Suppressor macrophage treated with lipopolysaccharide for 4 hours (primary cell): ENCODE measurements at places on chromosomes 5 and 9.

GRCh38 chr5:155850370-155850769, 476.6 kb upstream of the SGCD start:
- DNase-seq = no peak

- DNase-seq = peak; percentile 80
These were observed 3.8 kb downstream of the IFNA1 start for GRCh38 chr9:21443849-21444625.

DNA sequence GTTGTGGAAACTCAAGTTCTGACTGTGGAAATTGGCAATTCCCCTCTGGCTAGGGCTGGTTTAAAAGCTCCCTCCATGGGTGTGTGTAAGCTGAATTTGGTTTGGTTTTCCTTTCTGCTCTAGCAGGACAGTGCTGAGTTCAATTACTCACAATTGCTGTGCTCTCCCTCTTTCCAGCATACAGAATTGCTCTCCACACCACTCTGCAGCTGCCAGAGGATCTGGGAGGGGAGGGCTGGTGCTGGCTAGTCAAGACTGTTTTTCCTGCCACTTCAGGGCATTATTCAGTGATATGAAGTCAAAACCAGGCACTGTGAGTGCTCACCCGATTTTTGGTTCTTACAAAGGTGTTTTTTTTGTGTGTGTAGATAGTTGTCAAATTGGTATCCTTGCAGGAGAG, 336.9 kb upstream of the SLC24A2 start:
- DNase-seq = no peak

DNA sequence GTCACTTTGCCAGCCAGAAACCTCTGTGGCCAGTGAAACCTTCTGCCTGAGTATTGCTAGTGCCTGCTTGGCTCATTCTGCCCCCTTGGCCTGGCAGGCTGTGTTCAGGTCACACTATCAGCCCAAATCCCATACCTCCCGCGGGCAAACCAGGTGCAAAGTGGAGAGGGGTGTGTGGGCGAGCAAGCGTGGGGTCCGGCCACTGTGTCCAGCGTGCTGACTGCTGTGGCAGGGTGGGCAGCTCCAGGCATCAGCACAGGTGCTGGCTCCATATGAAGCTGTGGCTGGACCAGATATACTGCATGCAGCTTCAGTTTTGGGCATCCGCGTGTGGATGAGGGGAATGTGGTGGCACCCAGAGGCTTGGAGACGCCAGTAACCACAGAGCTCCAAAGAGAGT, 576.5 kb upstream of the EDIL3 start:
- no peak for DNase-seq

DNA sequence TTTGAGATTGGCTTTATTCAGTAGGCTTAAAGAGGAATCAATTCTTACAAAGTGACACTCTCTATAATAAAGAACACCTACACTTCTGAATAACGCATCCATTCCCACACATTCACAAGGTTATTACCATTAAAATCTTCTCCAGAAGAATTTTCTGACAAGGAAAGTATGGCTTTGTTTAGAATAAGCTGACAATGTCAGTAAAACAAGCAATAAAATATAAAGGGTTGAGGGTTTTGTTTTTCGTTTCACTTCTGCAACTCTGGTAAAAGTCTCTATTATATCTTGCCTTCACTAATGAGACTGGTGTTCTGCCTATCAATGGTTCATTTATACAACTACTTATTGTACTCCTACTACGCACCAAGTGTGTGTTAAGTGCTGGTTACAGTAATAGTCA, 169.7 kb downstream of the NFIB start:
- DNase-seq = no peak

GRCh38 chr9:78029551-78030295, 1.9 kb downstream of the GNAQ start:
- peak; percentile 48 for DNase-seq

- DNase-seq = no peak
These were observed 85.1 kb downstream of the SLC24A2 start for GRCh38 chr9:19703702-19704101.

- DNase-seq = no peak
These were observed 26.3 kb downstream of the SEMA5A start for GRCh38 chr5:9519537-9519936.

DNA sequence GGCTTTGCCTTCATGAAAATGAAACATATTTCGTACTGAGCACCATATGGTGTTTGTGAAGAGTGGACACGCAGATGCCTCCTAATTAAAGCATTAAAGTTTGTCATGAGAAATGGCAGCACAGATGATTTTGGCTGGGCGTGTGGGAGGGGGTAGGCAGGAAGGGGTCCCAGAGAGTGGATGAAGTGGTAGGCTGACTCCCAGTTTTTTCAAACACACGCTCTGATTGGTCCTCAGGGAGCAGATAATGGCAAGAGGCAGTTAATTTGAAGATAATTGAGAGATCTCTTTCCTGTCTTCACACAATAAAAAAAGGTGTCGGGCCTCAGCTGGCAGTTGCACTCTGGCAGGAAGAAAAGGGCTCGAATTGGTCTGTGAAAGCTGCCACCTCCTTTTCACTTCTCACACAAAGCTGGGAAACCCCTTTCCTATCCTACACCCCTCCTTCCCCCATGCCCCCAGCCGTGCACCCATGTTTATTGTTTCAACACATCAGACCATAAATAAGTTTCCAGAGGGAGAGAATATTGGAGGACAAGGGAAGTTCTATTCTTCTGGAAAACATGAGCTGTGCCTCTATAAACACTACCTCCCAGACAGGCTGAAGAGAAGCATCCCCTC, 429.6 kb downstream of the ARHGEF28 start:
- no peak for DNase-seq

DNA sequence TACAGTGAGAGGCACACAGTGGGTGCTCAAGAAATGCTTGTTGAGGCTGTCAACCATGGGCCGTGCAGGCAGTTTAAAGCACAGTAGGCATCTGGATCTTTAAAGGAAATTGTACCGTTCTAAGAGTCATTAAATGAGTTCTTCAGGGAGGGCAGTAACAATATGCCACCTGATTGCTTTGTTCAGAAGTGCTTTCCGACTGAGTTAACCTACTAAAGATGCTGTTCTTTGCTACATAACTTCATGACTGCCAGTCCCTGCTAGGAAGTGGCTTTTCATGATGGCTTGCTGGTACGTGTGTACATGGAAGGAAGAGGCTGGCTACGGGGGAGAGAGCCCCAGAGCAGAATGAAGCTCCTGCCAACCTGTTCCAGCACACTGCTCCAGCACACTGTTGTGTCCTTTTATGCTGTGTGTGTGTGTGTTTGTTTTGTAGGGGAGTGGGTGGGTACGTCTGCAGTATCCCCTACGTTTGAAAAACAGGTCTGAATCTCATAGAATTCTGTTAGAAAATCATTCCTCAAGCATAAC, 41.9 kb upstream of the PPP2R2B start:
- no peak for DNase-seq

GRCh38 chr9:91835632-91836031, 114.4 kb downstream of the ROR2 start:
- no peak for DNase-seq

GRCh38 chr9:121322037-121322736, 47.9 kb downstream of the STOM start:
- DNase-seq = peak; percentile 53

GRCh38 chr5:65268525-65268924, 213.2 kb downstream of the ADAMTS6 start:
- no peak for DNase-seq

GRCh38 chr5:92800365-92800764, 780.7 kb downstream of the NR2F1-AS1 start:
- DNase-seq = no peak

DNA sequence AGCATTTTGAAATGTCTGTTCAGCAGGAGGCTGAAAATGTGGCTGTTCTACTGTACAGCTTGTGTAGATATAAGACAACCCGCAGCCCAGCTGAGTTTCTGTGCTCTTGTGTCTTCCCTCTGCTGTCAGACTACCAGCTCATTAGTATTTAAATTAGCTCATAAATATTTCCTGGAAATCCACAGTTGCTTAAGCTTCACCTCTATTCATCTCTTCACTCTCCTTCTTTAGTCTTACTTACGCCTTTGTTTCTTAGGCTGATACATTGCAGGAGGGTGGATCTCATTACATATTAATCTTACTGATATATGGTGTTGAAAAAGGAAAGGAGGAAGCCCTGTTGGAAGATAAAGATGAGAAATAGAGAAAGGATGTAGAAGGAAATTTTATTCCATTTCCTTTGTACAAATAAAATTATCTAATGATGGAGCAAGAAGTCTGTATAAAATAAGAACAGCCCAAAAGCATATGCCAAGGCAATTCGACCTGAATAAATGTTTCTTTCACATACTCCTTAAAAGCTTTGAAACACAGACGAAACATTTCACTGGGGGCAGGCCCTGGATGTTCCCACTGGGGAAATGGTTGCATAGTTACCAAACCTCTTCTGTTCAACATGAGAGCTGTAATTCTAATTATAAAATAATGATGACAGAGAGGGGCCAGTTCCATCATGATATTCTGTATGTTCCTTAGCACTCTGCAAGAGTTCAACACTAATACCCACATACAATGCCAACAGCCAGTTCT, 111.8 kb upstream of the APC start:
- DNase-seq = no peak

GRCh38 chr9:68780720-68781119, 75.7 kb downstream of the PIP5K1B start:
- DNase-seq = no peak

GRCh38 chr9:122075135-122076030, 17.7 kb downstream of the TTLL11 start:
- no peak for DNase-seq

DNA sequence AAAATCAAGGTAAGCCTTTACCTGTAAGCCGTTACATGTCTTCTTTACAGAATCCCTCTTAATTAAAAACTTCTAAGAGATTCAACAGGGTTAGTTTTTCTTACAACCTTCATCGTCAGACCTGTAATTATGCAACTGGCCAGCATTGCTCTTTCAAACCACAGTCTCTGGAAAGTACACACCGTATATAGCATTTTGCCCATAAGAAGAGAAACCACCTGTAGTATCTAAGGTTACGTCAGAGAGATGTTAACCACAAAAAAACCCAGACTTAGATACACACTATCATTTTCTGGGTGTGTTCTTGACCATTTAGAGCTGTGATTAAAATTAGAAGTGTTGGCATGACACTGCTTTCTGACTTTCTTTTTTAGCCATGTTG, 140.0 kb downstream of the MUSK start:
- no peak for DNase-seq

GRCh38 chr5:27590503-27590902, 552.1 kb upstream of the CDH9 start:
- no peak for DNase-seq

- DNase-seq = no peak
These were observed 342.2 kb upstream of the SLC30A5 start for GRCh38 chr5:68751661-68752060.

GRCh38 chr5:113989278-113989912, 372.5 kb upstream of the KCNN2 start:
- no peak for DNase-seq

DNA sequence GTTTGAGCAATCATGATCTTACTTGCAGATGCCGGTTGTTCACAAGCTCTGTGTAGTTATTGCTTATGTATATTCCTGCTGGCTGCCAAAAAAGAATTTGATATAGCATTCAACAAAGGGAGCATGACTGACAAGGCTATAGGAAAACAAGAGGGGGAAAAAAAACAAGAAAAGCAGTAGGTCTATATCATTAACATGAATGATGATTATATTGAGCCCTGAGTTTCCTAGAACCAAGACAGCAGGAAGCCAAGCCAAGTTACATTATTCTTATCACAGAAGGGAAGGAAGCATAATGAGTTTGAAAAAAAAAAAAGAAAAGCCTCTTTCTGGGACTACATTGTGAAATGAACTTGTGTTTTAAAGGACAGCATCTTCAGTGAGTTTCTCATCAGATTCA, 41.0 kb downstream of the TSTD2 start:
- no peak for DNase-seq

- no peak for DNase-seq
These were observed 133.0 kb downstream of the WNK2 start for GRCh38 chr9:93316726-93317494.

GRCh38 chr9:127866535-127866934, 10.9 kb downstream of the AK1 start:
- DNase-seq = no peak

DNA sequence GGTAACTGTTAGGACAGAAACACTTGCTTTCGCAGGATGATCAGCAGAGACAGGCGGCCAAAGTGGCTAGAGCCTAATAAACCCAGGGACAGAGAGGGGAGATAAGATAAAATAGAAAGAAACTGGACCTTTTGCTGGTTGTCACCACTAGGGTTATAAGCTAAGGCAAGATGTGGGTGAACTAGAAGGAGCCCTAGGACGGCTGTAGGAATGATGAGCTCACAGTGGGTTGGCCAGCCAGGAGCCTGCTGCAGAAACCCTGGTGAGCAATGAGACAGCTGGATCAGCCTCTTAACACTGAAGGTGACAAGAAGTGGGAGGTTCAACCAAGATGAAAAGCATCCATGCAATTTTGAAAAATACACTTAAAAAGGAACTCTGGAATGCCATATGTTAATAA, 13.5 kb downstream of the CTNND2 start:
- no peak for DNase-seq

GRCh38 chr9:81653240-81653639, 36.1 kb downstream of the TLE1 start:
- DNase-seq = no peak

DNA sequence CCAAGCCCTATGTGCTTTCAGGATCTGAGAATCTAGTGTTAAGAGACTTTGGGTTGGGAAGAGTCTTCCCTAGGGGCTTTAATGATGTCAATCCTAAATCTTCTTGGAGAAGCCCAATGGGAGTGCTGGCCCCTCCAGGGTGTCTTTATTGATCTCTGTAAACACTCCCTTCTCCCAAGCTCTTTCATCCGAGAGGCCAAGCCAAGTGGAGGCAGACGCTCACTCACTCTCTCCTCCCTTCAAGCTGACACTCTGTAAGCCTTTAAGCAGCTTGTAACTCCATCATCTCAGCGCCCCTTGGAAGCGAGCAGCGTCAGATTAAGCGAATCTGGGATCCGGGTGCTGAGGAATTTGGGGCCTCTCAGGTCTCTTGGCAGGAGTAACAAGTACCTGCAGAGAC, 37.7 kb downstream of the SPARC start:
- DNase-seq = no peak

- no peak for DNase-seq
These were observed 18.1 kb downstream of the TRIP13 start for GRCh38 chr5:910769-911160.

GRCh38 chr9:2722715-2723114, 5.4 kb downstream of the KCNV2 start:
- no peak for DNase-seq

GRCh38 chr5:157558041-157558595, 17.5 kb downstream of the ADAM19 start:
- no peak for DNase-seq
